Fibroblast of skin of right biceps (primary cell): ENCODE measurements at places on chromosomes 6 and 20.

DNA sequence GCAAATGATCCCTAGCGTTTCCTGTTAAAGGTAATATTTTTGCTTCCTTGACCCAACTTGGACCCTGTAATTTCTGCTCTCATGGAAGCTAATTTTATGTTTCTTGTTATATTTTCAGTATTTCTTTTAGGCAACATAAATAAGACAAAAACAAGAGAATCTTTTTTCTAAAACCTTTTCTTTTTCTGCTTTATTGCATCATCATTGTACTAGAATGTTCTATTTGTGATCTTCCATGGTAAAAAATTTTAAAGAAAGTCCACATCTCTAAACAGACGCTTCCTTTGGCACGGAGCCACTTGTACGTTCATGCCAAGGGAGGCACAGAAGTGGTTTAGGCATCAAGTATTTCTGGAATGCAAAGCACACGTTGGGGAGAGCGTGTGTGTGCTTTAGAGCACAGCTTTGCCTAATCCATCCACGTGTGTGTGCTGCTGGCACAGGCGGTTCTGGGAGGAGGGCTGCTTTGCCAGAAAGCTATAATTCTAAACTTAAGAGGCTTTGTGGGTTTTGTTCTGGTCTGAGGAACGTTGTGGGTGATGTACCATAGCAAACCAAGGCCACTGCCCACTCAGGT is 98.3 kb downstream of the SASH1 start:
- DNase-seq, result peak; percentile 94

DNA sequence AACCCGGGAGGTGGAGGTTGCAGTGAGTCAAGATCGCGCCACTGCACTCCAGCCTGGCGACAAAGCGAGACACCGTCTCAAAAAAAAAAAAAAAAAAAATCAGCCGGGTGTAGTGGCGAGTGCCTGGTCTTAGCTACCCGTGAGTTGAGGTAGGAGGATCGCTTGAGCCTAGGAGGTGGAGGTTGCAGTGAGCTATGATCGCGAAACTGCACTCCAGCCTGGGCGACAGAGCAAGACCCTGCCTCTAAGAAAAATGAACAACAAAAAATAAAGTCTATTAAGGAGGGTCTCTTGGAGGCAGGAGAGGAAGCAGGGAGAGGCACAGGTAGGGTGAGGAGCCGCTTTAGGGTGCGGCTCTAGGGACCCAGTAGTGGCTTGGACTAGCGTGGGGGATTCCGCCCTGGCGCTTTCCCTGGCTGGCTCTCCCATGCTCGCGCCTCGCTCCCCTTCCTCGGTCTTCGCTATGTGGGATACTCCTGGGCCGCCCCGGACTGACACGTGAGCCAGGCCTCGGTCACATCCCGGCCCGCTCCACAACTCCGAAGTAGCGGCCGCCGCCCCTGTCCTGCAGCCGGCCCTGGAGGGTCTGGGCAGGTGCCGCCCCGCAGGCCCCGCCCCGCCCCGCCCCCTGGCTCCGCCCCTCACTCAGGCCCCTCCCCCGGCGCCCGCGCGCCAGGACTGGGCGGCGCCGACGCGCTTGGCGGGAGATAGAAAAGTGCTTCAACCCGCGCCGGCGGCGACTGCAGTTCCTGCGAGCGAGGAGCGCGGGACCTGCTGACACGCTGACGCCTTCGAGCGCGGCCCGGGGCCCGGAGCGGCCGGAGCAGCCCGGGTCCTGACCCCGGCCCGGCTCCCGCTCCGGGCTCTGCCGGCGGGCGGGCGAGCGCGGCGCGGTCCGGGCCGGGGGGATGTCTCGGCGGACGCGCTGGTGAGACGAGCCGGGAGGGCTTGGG is at the start of gene MYBL2:
TSS of gene MYBL2 (plus strand) at position 739 of the 953 bp plus-strand sequence. CDS start at position 909, 170 bp downstream.
- peak; percentile 69 for DNase-seq

- DNase-seq, result peak; percentile 54
Measured at GRCh38 chr6:41939176-41939847, 2.3 kb downstream of the CCND3 start.

DNA sequence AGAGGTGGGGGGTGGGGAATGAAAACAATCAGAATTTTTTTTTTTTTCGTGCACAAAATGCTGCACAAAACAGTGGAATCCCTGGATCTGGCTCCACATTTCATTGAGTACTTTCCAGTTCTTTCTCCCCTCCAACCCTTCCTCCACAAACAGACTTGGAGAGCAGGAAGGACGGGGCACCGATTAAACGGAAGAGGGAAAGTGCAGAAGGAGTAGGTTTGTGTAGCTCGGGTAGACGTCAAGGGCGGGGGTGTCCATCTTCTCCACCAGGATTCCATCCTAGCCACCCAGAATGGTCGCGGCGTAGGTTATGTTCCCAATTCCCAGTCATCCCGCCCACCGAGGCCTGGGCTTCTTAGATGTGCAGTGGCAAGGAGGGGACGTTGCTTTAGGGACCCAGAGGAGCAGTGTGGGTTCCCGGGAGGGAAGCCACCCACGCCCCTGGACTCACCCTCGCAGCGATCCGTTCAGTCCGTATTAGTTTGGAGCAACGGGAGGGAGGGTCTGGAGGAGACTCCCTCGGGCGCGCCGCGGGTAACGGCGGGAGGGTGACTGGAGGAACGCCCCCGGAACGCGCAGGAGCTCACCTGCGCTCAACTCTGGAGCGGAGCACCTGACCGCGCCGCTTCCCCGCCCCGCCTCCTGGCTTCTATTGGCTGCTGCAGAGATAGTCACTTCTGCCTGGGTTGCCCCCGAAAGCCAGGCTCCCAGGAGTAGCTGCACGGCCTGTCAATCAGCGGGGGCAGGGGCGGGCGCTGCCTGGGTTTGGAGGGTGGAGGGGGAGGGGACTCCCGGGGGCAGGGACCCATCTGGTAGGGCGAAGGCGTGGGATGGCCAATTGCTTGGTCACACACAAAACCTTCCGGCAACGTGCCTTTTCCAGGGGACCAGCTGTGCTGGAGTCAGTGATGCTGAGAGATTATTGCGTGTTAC is at the start of gene ENPP5:
TSS of gene ENPP5 (minus strand) at position 624 of the 933 bp plus-strand sequence. CDS start 2,718 bp downstream, outside the sequence.
- no peak for DNase-seq

DNA sequence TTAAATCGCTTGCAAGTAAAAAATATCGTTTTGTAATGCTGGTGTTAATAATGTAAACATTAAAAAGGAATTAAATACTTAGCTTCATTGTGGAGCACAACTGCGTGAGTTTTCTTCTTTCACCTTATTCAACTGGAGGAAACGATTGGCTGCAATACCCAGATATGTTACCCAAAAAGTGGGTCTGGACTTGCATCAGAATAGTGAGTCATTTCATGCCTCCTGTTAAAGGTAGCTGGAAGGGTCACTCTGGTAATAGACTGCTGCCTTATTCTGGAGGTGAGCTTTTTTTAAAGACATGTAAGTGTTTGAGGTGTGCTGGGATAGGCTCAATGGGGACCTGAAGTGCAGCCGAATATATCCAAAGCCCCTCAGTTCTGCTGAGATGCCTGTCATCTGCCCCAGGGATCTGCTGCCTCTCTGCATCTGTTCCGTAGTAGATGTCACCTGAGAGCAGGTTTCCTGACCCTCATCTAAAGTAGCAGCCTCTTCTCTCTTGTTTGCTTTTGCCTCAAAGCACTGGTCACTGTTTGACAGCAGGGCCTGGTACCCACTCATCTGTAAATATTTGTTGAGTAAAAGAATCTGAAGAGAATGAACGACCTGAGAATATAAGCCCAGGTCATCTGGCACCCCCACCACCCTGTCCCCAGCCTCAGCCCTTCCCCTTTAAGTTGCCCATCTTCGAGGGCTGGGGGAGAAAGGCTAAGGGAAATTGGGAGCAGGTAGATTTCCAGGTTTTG is 5.6 kb upstream of the UQCC2 start:
- no peak for DNase-seq

DNA sequence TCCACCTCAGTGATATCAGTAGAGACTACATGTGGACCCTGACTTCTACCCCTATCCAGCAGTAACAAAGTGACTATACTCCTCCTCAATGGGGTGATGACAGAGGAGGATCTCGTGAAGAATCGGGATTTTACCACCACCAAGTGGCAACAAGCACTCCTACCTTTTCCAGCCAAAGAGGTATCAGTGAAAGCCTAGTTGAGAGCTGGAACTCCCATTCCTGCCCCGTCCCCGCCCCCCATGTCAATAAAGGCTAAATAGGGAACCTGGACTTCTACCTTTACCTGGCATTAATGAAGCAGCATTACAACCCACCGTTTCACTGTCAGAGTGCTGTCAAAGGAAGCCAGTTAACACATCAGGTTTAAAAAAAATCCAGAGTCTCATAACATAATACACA is 45.3 kb downstream of the RNF24 start:
- no peak for DNase-seq

- no peak for DNase-seq
Measured at GRCh38 chr6:135701426-135701825, 150.1 kb upstream of the PDE7B start.

- no peak for DNase-seq
Measured at GRCh38 chr6:63929111-63929510, 293.5 kb downstream of the PHF3 start.

DNA sequence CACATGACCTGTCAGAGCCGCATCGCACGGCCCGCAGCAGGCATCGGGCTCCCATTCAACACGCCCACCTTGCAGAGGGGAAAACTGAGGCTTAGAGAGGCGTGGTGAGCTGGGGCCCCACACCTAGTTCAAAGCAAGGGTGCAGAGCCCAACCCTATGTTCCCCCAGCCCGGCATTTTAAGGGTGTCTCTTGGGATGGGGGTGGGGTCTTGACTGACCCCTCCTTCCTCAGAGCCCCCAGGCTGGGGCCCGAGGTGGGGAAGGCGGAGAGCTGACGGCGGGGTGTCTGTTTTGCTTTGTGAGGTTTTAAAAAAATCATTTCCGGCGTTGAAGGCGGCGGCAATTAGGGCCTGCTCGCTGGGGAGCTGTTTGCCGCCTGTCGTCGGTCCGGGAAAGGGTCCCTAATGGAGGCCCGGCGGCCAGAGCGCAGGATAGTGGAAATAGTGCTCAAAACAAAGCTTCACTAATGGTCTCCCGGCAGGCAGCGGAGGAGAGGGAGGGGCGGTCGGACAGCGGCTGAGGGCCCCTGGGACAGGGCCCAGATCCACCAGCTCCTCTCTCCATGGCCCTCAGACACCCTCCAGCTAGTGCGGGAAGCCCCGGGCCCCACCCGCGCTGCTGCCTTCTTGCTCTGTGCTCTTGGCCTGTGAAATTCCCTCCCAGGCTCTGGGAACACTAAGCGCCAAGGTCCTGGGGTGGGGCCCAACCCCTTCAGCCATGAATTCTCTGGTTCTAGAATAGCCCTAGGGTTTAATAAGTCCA is 11.9 kb downstream of the VSTM2L start:
- no peak for DNase-seq

DNA sequence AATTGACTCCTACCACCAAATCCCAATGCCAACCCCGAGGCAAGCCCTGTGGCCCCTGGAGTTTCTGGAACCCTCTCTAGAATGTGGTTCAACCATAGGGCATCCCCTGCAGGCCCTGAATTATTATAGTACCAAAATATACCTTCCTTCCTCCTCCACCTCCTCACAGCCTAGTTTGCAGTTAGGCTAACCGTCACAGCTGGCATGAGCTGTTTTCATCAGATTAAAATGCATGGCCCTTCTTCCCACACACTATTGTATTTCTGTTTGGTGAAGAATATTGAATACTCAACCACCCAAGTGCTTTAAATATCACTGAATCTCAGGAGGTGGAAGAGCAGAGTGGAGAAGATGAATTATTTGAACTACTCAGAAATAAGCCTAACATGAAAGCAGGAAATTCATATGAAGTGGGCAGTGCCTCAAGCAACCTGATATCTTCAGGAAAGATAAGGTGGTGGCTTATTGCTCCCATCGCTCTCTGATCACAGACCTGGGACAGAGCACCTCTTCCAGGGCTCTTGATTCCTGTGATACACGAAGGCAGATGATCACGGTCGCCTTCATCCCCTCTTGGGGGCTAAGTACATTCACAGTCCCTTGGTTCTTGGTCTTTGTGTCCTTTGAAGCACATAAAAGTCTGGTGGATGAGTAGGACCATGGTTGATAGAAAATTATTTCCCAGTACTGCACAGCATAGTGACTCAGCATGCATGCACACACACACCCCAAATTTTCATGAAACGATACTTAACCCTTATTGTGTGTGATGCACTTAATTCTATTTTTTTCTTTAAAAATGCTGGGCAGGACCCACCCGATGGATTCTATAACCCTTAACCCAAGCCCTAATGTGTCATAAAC is 90.9 kb downstream of the PSMG4 start:
- no peak for DNase-seq

- DNase-seq, result no peak
Measured at GRCh38 chr20:2673453-2673852, 9.4 kb upstream of the IDH3B start.

DNA sequence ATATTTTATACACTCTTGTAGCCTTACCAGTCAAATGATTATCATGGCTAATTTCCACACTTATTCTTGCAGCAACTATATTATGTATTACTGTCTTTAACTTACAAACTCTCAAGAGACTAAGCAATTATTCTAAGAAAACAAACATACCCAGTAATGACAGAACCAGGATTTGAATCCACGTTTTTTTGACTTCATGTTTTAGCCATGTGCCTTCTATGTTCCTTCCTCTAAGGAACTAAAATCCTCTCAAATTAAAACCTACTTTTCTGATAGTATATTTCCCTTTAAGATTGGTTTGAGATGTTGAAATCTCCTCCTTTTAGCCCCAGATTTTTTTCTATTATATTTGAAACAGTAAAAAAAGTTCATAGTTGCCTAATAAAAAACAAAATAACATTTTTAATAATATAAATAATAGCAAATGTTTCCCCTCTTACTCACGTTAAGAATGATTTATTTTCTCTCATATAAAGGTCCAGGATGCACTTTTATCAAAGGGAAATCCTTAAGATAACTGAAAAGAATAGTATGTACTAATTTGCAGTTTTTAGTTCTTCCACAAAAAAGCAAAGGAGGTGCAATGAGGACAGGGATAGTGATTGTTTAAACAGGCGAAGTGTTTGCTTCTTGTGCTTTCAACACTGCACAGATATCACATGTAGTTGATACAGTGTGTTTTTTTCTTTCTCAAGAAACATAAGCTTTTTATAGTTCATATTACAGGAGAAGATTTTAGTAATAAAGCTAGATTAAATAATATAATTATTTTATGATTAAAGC is 54.0 kb downstream of the VTA1 start:
- no peak for DNase-seq

GRCh38 chr6:107582086-107582485 is 92.2 kb downstream of the SOBP start:
- DNase-seq, result no peak

DNA sequence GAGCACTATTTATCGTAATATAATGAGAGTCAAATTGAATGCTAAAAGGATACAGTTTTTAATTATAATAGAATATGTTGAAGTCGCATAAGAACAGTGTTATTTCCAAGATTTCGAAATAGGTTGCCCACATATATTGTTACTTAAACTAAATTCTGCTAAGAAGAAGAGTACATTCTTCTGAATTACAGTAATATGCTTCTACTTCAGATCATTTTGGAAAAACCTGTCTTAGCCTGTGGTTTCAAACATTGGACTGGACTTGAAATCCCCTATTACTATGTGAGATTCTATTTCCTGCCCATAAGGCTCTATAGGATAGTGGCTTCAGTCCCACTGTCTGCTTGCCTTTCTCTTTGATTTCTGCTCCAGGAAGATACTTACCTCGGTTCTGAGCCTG is 137.2 kb downstream of the B3GAT2 start:
- DNase-seq, result no peak

DNA sequence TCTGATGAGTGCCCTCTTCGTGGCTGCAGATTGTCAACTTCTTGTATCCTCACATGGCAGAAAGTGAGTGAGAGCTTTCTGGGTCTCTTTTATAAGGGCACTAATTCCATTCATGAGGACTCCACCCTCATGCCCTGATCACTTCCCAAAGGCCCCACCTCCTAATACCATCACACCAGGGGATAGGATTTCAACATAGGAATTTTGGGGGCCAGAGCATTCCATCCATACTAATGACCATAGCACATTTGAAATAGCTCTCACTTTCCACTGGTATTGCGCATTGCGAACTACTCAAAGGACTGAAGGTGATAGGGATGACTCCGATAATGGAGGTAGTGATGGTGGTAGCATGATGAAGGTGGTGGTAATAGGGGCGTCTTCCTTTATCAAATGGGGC is 324.3 kb downstream of the PRL start:
- DNase-seq, result no peak
